Panc1 (cell line): ENCODE measurements at places on chromosomes 6 and 20.

GRCh38 chr6:48417927-48418326 is 306.9 kb upstream of the PTCHD4 start:
- no peak for DNase-seq

GRCh38 chr6:159152782-159153181 is 16.4 kb upstream of the FNDC1 start:
- no peak for DNase-seq

- peak; percentile 78 for DNase-seq
Measured at GRCh38 chr6:27866357-27867050, 45.7 kb downstream of the OR2B2 start.

DNA sequence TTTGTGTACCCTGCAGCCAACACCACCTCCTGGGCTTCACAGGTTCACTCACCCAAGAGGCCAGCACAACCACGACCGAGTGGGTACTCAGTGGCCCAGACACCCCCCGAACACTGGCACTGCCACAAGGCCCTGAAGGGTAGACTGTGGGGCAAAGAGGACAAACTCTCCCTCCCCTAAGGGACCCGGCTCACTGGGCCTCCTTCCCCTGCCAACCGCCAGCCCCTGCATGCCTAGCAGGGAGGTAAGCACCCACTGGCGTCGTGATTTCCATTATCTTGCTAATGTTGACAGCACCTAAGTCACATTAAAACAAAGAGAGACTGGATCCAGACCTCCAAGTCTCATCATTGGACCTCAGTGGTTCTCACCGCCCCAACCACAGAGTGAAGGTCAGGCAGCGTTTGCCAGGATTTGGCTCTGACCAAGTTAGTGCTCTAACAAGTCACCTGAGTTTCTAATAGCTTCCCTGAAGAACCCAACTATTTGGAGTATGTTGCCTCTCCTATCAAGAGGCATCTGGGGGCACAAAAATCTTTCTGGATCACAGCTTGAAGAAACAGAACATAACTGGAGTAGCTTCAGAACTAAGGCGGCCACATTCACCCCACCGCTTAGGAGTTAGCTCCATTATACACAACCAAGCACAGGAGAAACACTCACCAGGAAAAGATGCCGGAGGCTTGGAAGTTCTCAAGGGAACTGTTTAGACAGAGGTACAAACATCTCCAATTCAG is 14.0 kb upstream of the APMAP start:
- DNase-seq, result no peak

DNA sequence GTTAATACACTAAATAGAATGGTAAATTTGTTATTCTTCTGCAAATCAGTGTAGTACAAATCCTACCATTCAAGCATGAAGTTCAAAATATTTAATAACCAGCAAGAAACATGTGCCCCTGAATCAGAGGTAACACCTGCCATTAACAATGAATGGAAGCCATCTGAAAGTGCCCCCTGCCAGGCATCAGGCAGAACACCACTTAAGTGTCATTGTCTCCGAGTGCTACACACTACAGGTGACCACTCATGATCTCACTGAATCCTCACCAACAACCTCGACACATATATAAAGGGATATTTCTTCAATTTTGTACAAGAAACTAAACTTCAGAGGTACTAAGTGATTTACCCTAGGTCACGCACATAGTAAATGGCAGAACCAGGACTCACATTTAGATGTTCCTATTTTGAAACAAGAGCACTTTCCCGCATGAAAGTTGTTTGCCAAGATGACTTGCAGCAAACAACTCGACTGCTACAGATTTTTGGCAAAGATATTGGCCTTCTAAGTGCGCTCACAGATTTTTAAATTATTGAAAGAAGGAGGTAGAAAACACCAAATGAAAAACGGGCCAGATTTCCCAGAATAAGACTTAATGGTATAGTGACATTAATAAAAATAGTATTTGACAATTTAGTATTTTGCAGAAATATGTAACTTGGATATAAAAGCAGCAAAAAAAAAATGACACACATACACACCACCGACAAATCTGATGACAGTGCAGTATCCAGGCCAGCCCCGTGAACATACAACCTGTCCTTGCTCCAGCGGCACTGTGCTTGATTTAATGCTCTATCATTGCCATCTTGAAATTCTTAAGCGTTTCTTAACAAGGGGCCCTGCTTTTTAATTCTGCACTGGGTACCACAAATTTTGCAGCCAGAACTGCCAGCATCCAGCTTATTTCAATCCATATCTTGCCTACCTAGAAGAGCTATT is 274.5 kb downstream of the ALDH8A1 start:
- DNase-seq, result no peak

DNA sequence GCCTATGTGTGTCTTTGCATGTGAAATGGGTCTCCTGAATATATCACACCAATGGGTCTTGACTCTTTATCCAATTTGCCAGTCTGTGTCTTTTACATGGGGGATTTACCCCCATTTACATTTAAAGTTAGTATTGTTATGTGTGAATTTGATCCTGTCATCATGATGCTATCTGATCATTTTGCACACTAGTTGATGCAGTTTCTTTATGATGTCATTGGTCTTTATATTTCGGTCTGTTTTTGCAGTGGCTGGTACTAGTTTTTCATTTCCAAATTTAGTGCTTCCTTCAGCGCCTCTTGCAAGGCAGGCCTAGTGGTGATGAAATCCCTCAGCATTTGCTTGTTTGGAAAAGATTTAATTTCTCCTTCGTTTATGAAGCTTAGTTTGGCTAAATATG is 555.2 kb upstream of the BTBD3 start:
- no peak for DNase-seq

DNA sequence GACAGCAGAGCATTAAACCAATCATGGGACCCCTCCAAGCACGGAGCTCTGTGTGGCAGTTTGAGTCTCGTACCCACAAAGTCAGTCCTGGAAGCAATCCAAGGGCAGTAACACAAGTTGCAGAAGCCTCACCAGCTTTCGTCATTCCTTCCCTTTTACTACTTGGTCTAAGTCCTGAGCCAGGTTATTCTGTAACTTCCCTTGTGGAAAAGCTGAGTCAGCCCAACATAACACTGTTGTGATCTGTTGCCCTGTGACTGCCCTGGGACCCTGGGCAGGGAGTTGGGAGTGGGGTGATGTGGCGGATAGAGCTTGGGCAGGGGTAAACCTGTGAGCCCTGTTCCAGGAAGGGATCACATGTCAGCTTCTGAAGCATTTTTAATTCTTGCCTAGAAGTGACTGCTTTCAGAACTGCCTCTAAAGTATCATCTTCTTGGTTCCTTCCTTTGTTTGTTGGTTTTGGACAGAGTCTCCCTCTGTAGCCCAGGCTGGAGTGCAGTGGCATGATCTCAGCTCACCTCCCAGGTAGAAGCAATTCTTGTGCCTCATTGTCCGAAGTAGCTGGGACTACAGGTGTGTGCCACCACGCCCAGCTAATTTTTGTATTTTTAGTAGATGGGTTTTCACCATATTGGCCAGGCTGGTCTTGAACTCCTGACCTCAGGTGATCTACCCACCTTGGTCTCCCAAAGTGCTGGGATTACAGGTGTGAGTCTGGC is 183.7 kb upstream of the JAG1 start:
- DNase-seq, result no peak

GRCh38 chr6:25483943-25484342 is 168.1 kb upstream of the SCGN start:
- no peak for DNase-seq

- DNase-seq, result no peak
Measured at GRCh38 chr6:6696867-6697531, 108.5 kb downstream of the LY86 start.

GRCh38 chr6:157059781-157060180 is 263.5 kb downstream of the TMEM242 start:
- DNase-seq, result no peak

DNA sequence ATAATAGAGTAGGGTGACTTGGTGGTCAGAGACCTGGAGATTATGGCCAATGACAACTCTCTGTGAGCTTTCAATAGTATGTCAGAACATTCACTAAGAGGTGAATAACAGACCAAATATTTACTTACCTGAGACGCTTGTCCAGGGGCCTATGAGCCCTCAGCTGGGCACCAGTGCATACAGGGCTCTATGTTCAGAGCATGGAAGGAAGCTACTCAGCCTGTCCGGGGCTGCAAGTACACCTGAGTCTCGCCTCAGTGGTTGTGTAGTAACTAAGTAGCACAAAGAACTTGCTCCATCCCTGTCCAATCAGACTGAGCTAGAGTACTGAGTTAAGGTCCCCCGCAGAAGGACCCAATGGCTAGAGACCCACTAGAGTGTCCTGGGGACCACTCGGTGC is 11.6 kb upstream of the SCGN start:
- no peak for DNase-seq

DNA sequence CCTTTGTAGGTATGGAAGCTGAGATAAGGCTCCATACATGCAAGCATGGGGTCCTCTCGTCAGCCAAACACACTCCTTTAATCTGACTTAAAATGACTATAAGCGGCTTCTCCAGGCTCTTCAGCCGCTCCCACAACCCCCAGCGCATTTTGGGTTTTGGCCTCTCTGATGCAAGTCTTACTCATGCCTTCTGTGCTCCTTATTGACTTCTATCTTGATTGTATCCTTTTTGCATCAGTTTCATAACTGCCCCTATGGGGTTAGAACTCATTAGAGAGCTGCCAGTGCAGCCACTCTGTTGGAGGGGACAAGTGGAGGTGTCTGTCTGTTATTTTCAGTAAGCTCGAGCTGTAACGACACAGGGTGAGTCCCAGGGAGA is 70.1 kb upstream of the TAB2 start:
- no peak for DNase-seq

GRCh38 chr6:82208913-82209312 is 38.6 kb downstream of the IBTK start:
- DNase-seq, result no peak

DNA sequence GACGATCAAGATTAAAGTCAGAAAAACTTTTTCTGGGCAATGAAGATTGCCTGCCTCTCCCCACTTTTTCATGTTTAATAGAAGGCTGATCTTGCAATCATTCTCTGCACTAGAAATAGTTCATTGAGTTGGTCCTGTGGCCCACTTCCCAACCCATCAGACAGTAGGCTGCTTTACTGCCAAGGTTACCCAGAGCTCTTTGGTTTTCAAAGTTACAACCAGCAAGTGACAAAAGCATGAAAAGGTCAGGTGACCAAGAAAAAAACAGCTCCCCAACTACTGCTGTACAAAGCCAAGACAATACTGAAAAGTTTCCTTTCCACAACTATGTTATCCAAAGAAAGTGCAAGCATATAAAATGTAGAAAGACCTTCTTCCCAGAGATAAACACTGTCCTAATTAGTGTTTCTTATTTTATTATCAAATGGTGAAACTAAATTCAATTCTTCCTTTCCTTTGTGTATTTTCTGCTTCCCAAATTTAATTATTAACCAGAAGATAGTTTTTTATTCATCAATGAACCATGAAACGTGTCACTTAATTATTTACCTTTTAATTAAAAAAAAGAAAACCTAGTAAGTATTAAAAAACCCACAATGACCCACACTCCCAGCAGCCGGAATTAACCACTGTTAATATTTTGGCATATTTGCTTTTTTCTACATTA is 16.6 kb downstream of the DNAAF9 start:
- DNase-seq, result no peak

- DNase-seq, result no peak
Measured at GRCh38 chr6:24882835-24883555, 52.8 kb downstream of the RIPOR2 start.

DNA sequence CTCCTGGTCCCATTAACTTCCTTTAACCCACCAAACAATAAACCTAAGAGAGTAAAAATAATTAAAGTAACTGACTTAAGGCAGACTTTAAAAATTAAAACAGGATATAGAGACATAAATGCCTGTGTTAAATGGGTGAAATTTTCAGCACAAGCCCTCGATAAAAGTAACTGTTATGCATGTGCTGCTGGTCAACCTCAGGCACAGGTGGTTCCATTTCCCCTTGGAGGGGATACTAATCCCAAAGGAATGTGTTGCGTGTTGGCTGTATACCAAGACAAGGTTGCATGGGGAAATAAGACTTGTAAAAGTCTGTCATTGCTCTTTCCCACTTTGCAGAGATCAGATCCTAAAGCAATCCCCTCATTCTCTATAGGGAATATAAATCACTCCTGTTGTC is 25.8 kb downstream of the HLA-A start:
- DNase-seq, result no peak

- no peak for DNase-seq
Measured at GRCh38 chr20:9829835-9830234, 9.0 kb downstream of the PAK5 start.

DNA sequence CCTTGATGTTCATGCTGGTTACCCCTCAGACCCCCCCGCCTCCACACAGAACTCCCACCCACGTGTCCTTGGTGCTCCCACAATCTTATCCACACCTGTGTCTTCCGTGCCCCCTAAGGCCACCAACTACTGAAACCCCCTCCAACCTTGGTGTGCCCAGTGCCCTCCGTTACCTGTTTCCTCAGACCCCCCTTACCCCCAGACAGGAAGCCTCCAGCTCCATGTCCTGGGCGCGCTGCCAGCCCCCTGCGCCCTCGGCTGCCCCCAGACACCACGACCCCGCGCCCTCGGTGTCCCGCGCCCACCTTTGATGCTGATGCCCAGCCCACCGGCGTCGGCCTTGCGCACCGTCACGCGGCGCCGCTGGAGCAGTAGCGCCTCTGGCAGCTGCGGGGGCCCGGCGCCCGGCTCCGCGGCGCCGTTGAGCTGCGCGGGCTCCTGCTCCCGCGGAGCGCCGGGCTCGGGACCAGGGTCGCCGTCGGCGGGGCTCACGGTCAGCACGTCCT is 504 bp downstream of the SNTA1 start:
- no peak for DNase-seq

GRCh38 chr20:14378326-14378725 is 40.9 kb upstream of the FLRT3 start:
- DNase-seq, result no peak

DNA sequence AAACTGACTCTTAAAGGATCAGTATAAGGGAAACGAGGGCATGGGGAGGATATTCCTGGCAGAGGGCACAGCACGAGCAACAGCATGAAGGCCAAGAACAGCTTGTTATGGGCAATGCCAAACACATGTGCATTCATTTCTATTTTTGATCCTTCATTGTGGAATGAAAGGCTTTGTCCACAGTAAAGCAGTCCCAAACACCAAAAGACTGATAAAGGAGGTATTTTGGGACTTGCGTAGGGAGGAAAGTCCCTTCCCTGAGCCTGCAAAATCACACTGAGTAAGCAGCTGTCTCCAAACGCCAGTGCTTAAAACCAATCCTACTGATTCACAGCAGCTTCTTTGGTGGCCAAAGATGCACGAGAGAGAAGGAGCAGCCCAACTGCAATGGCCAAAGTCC is 138.2 kb downstream of the UNC5CL start:
- DNase-seq, result no peak

DNA sequence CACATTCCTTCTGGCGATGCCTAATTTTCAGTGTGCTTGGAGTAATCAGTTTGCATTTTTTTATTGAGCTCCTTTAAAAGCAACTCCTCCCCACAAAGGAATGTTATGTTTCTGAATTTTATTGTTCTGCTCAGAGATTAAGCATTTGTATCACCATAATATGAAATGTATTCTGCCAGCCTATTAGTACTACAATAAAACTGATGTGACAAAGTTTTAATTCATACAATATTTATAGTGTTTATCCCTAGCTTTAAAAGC is 236.9 kb upstream of the ASCC3 start:
- no peak for DNase-seq
